A172 (cell line): ENCODE measurements at places on chromosomes 5 and 9.

- no peak for DNase-seq
Observed at GRCh38 chr5:51494821-51495220, 111.6 kb downstream of the ISL1 start.

GRCh38 chr9:121271368-121272341 lies 3.7 kb downstream of the GSN start:
- peak; percentile 56 for DNase-seq

GRCh38 chr9:7360513-7360912 lies 439.1 kb downstream of the DMAC1 start:
- no peak for DNase-seq

GRCh38 chr9:7375013-7375511 lies 424.5 kb downstream of the DMAC1 start:
- DNase-seq: no peak

DNA sequence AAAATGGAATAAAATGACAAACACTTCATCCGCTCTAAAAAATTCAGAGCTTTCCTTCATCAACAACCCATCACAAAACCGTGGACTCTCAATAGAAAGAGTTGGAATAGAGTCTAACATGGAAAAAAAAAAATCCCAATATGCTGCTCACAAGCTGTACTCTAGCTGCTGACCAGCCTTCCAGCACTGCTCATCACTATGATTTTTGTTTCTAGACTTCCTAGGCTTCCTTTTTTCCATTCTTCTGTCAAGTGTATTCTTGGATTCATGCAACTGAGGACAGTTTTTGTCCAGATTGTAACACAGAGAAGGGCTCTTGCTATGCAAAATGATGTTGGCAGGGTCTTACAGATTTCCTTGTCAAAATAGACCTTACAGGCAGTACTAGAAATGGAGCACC lies 34.5 kb downstream of the RFK start:
- DNase-seq: no peak

GRCh38 chr5:140261403-140262171 lies 41.3 kb downstream of the PFDN1 start:
- peak; percentile 94 for DNase-seq

DNA sequence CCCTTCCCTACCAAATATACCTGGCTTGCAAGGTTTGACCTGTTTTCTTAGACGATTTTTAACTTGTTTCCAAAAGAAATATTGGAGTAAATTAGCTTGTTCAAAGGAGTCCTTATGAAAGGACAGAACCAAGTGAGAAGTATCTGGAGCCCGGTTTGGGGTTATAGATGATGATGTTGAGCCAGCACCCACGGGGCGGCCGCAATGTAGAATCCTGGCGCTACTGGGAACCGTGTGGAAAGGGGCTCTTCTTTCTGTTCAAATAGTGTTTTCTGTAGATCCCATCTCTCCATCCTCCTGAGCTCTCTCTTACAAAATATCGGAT lies 517 bp upstream of the EXOSC2 start:
- no peak for DNase-seq

GRCh38 chr9:4530375-4530774 lies 40.1 kb downstream of the SLC1A1 start:
- peak; percentile 31 for DNase-seq

- no peak for DNase-seq
Observed at GRCh38 chr9:124179196-124180071, 78.3 kb upstream of the NEK6 start.

- DNase-seq: peak; percentile 98
Observed at GRCh38 chr5:149439899-149440542, 60.9 kb upstream of the IL17B start.

DNA sequence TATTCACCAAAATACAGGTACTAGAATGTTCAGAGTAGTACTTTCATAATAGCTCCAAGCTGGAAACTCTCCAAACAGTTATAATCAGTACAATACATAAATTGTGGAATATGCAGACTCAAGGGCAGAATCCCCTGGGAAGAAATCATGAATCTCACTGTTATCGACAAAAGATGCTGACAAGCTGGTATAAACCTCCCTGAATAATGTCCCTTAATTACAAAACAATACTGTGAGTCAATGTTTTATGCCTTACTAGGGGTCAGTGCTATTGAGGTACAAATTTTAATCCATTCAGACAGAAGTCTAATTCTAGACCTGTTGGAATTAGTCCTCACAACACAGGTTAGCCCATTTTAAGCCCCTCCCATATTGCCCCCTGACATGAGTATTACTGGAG lies 532.3 kb downstream of the DTWD2 start:
- no peak for DNase-seq

- no peak for DNase-seq
Observed at GRCh38 chr9:130490981-130491380, 46.2 kb downstream of the ASS1 start.

GRCh38 chr5:66864240-66864884 lies 268.2 kb downstream of the MAST4 start:
- peak; percentile 23 for DNase-seq

DNA sequence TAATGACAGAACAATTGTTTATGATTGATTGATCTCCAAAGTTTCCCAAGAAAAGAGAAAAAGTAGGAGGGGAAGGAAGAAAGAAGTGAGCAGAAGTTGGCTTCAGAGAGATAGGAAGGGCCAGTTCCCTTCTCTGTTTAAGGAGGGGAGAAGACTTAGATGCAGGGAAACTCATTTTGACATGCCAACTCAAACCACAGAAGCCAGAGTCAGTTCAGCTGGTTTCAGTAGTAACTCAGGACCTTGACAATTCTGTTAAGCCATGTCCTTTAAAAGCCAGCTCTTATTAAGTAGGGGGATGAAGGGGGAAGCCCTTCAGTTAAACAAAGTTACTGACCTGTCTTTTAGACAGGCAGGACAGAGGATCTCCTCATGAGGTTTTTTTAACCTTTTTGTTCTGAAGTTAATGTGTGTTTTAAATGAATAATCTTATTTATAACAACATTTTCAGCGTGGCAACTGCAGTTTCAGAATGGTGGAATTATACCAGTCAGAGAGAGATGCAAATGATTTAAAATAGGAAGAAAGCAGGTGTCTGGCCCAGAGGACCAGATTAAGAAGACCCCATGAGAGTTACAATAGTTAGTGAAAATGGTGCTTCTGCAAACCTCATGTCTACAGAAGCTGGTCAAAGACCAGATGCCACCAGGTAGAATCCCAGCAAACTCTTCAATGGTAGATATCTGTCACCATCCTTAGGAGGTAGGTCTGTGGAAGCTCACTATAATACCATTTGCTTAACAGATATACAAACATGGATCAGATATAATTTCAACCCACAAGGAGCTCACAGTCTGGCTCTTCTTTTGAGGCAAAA lies 29.3 kb upstream of the ABL1 start:
- DNase-seq: no peak

- no peak for DNase-seq
Observed at GRCh38 chr5:150184990-150185912, 4.6 kb upstream of the SLC6A7 start.

- DNase-seq: no peak
Observed at GRCh38 chr5:140718266-140718592, 18.0 kb downstream of the ZMAT2 start.

DNA sequence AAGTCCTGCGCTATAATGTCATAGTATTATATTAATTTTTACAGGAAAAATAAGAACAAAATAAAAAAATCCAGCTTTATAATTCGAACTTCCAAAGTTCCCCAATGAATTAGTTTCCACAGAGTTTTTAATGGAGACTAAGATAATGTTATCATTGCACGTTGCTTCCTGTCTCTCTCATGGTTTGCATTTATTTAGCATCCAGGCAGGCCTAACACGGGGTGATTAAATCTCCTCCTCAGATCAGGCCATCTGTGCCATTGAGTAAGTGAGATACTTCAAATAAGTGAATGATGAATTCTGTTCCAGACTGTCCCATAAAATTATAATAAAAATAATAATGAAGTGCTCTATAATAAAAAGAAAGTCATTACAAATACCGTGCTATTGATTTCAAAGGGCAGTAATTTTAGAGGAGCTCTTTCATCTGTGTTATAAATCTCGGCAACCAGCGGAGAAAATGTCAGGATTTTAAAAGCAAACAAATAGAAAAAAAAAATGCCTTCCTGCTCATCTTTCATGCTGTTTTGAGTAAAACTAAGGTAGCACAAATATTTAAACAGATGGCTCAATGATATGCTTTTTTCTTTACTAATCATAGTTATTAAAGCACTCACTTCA lies 570.6 kb upstream of the ZNF608 start:
- DNase-seq: no peak

- no peak for DNase-seq
Observed at GRCh38 chr9:91841591-91841990, 108.4 kb downstream of the ROR2 start.

DNA sequence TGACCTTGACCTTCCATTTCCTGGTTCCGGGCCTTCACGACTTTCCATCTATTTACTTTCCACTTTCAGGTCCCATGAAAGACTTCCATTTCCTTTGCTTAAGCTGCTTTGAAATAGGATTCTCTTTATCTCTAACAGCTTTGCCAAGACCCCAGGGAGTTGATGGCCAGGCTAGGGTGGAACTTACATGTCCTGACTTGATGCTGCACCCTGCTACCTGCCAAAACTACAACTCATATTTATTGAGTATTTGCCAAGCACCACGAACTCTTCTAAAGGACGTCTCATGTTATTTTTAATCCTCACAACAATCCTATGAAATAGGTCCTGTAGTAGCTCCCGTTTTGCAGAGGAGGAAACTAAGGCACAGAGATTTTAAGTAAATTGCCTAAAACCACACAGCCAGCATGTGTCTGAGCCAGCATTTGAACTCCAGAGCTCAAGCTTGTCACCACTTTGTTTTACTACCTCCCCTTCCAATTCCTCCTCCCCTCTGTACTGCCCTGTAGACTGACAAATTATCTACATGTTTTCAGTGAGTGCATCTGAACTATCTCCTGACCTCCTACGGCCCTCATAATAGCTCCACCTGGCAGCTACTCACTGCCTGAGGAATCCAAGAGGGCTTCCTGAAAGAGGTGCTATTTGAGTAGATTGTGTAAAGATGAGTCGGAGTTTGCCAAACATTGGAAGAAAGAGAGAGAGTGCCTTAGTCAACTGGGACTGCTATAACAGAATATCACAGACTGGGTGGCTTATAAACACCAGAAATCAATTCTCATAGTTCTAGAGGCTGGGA lies 38.4 kb upstream of the SMIM23 start:
- no peak for DNase-seq

- no peak for DNase-seq
Observed at GRCh38 chr9:25415718-25416117, 262.5 kb downstream of the TUSC1 start.

DNA sequence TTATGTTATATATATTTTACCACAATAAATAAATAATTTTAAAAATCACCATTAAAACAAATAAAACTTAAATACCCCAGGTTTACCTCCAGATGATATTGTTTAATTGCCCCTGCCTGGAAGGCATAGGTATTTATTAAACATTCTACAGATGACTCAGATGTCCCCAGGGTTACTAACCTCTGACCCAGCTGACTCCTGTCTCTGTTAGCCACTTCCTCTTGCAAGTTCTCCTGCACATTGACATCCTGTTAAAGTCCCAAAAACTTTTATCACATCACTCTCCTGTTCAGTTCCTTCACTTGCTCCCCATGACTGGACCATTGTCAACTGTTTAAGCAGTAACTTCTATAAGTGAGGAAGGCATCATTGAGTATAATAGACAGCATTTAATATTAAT lies 37.0 kb upstream of the RAB3C start:
- no peak for DNase-seq

DNA sequence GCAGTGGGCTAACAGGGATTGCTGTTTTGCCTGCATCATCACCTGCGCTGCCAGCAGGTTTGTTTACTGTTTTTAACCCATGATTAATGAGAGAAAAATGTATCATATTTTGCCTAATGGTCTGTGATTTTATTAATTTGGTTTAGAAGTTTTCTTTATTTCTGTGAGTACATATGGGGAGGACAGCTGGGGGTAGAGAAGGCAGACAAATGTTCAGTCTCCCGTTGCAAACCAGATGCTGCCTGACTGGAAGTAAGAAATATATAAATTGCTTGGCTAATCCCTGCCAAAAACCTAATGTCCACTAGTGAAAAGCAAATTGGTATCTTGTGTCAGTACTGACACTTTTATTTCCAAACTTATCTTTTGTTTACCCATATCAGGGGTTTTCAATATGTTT lies 1766.1 kb upstream of the C9orf72 start:
- no peak for DNase-seq

GRCh38 chr5:23755906-23756305 lies 248.5 kb downstream of the PRDM9 start:
- DNase-seq: no peak

- no peak for DNase-seq
Observed at GRCh38 chr9:96173640-96174039, 128.3 kb downstream of the HSD17B3 start.

DNA sequence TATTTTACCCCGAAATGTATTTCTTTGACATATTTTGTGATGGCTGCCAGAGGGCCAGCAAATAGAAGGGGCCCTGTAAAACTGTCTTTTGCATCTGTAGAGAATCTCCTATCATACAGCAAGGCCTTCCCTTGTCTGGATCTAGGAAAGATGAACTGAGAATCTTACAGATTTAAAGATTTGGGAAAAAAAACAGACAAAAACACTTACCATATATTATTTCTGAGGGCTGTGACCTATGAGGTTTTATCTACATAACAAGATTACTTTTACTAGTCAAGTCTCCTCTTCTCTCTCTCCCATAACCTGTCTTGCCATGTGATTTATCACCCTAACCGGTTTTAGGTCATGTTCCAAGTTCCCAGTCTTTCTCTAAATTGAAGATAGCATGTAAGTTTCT lies 599.2 kb upstream of the CDH6 start:
- DNase-seq: no peak

DNA sequence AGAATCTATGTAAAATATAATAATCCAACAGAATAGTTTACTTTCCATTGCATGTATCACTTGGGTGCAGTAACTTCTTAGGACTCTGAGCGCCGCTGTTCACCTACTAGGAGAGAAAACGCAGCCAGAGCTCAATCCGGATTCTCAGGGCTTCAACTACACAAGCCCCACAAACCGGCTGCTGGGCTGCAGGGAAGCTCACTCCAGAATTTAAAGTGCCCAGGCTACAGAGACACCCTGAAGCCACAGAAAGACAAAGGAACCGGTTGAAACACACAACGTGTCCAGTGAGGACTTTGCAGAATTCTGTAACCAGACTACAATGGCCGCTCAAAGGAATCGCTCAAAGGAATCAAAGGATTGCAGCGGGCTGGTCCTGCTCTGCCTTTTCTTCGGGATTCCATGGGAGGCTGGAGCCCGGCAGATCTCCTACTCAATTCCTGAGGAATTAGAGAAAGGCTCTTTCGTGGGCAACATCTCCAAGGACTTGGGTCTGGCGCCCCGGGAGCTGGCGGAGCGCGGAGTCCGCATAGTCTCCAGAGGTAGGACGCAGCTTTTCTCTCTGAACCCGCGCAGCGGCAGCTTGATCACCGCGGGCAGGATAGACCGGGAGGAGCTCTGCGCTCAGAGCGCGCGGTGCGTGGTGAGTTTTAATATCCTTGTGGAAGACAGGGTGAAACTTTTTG lies at the start of gene PCDHGA10:
Gene PCDHGA10, plus strand, starts transcription at position 134 of the 686 bp plus-strand sequence. Its CDS starts 189 bp downstream, at position 323.
- peak; percentile 65 for DNase-seq

GRCh38 chr5:107673368-107674136 lies 2.8 kb upstream of the EFNA5 start:
- peak; percentile 86 for DNase-seq

GRCh38 chr5:166340039-166340438 lies 1951.4 kb upstream of the WWC1 start:
- no peak for DNase-seq

- peak; percentile 64 for DNase-seq
Observed at GRCh38 chr9:124133727-124134126, 122.2 kb downstream of the LHX2 start.
